ENCODE measurements at places on chromosomes 4 and X.

DNA sequence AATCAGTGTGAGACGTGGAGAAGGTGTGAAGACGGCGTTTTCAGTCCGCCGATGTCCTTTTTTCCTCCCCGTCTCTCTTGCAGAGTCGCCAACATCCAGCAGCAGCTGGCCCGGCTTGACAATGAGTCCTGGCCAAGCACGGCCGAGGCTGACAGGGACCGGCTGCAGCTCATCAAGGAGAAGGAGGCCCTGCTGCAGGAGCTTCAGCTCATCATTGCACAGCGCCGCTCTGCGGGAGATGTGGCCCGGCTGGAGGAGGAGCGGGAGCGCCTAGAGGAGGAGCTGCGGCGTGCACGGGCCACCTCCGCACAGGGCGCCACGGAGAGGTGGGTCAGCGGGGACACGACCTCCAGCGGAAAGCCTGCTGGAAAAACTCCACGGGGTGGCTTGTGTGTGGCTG, 47.1 kb upstream of the CLCN4 start:
- no peak for DNase-seq

DNA sequence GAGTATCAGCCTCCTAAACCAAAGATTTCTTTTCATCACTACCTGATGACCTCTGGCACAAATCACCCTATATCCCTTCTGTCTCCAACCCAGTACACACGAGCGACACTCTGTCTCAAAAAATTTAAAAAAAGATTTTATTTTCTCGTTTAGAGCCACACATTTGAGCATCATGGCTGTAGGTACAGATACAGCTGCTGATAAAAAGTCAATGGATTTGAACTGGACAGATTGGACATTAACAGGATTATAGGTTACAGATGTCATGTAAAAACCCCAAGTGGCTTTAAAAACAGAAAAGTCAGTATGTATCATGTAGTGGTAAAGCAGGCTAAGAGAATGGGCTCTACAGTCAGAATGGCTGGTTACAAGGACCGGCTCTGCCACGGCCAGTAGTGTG, 171.1 kb downstream of the SCFD2 start:
- DNase-seq, result no peak

- DNase-seq, result no peak
These were observed 42.9 kb downstream of the DCTD start for GRCh38 chr4:182874304-182874751.

DNA sequence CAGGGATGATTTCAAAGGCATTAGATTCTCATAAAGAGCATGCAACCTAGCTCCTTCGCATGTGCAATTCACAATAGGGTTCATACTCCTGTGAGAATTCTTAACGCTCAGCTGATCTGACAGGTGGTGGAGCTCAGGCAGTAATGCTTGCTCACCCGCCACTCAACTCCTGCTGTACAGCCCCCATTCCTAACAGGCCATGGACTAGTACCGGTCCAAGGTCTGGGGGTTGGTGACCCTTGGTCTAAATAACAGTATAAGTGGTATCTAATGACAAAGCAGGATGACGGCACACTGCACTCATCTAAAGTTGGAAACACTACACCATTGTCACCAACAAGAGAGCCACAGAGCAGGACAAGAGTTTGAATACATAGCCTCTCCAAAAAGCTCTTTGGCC, 28.5 kb downstream of the ADGRA3 start:
- DNase-seq, result no peak

GRCh38 chr4:120472447-120473131, 405.9 kb upstream of the MAD2L1 start:
- no peak for DNase-seq

DNA sequence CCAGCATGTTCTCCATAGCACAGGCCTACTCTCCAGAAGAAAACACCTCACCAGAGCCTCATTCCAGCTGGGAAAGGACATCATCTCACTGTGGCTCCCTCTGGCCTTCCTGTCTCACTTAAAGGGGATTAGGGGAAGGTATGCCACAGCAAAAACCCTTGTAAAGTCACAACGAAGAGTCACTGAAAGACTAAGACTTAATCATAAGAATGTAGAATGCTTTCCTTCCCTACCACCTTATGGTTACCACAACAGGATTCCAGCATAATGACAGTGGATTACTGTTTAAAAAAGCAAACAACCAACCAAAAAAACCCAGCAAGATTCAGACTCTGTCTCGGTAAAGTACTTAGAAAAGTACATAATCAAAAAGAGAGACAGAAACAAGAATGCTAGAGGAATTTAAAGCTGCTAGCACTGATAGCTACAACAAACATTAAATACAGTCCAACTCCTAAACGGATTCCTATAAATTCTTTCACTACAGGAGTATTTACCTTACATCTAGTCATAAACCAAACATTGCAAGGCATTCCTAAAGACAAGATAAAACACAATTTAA, 75.1 kb downstream of the BANK1 start:
- no peak for DNase-seq

- no peak for DNase-seq
These were observed 420 bp downstream of the TSC22D3 start for GRCh38 chrX:107775000-107775733.
